H9 (cell line): ENCODE measurements at places on chromosomes 12 and 14.

GRCh38 chr14:37583358-37584210, 11.5 kb downstream of the FOXA1 start:
- peak; percentile 50 for DNase-seq

- DNase-seq = no peak
Measured at GRCh38 chr12:94980577-94980976, 22.9 kb downstream of the NDUFA12 start.

DNA sequence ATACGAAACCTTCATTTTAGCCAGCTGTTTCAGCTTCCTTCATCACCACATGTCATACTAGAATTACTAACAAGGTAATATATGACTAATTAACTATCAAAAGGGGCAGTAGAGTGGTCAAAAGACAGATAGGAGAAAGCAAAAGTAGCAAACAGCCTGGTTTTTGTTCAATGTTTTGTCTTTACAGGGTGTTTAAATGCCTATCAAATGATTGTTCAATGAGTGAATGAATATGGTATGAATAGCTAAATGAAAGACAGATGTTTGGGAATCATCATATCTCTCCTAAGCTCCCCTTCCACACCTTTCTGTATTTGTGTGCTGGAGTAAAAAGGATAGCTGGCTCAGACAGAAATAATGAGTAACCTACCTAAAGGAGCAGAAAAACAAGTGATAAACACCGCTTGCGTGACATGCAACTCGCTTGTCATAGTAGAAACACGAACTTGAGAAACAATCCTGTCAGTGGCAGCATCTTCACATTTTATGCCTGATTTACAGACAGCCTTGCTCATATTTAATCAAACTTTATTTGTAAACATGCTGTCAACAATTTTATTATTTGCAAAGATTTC, 34.2 kb downstream of the ABCC9 start:
- no peak for DNase-seq

DNA sequence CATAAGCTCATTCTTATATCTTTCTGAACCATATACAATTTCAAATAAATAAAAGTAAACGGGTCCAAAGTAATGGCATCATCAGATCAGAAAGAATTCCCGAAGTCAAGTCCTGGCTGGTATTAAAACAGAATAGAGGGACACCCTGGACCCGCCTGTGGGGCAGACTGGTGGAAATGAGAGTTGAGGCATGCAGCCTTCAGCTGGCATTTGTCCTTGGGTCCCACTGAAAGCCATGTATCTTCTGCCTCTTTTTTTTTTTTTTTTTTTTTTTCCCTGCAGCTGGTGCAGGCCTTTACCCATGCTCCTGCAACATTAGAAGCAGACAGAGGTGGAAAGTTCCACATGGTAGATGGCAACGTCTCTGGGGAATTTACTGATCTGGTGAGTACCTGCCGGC, 9.9 kb downstream of the AHSA1 start:
- no peak for DNase-seq

DNA sequence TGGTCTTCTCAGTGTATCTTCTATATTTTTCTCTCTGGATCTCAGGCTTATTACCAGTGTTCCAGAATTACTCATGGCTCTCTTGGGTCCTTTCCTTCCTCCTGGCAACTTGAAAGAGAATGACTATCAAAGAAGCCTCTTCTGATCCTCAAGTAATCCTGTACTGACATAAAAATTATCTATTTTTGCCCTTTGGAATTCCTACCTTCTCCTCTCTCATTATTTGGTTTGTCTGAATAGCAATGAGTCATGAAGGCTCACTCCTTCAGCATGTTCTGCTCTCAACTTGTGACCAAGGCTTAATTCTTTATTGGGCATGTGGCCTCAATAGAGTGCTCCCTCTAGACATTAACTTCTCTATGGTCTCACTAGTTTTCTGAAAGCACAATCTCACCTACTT, 553.6 kb upstream of the ATP2B1 start:
- DNase-seq = no peak
